ENCODE measurements at places on chromosomes 7 and 10.

GRCh38 chr10:36515319-36515718 lies 610.1 kb upstream of the ANKRD30A start:
- no peak for DNase-seq

- no peak for DNase-seq
These were observed 22.5 kb downstream of the ORC5 start for GRCh38 chr7:104185346-104185745.

DNA sequence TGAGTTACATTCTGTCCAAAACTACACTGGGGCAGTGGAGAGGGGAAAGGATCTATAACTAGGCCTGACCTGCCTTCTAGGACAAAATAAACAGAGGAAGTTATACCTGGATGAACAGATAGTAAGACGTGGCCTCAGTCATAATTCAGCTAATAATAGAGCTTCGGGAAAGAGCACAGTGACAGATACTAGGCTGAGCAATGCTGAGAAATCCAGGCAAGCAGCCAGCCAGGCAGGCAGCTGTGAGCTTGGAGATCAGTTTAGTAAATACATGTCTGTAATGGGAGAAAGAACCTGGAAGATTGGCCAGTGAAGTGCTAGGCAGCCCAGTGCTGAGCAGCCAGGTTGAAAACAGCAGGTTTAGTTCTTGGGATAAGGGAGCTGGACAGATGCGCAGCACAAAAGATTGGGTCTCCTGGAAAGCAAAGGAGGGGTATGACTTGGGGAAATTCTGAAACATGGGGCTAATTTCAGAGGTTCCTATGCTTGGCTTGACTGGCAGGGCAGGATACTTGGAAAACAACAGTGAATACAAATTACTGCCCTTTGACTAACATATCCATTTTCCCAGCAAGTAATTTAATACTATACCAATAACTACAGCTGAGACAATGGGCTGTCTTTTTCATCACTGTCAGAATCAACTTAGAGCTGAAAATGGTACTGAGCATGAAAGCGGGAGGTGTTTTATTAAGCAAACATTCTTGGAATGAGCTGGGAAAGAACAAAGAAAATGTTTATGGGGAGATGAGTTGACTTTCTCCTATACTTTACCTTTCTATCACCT lies 140.8 kb downstream of the DGKB start:
- no peak for DNase-seq

DNA sequence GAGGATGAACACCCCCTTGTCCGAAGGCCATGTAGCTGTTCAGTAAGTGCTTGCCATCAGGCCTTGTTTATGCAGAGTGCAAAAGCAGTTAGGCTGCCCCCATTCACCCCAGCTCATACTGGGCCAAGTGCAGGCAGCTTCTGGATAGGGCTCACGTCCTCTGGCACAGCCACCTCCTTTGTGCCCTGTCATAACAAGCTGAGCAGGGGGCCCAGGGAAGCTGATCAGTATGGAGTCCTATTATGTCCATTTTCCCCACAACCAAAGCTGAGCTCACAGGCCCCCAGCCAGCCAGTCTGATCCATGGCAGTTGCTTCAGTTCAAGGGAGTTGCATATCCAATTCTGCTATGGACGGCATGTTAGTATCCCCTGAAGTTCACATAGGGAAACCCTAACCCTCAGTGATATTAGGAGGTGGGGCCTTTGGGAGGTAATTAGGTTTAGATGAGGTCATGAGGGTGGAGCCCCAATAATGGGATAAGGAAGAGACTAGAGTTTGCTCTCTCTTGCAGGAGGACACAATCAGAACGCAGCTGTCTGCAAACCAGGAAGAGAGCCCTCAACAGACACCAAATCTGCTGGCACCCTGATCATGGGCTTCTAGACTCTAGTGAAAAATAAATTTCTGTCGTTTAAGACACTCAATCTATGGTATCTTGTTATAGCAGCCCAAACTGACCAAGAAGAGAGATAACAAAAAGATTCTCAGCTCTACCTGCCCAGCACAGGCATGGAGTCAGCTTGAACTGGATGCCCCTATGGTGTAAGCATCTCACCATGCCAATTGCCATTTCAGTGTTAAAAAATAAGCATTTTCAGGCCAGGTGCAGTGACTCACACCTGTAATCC lies 155.9 kb downstream of the FGFR2 start:
- no peak for DNase-seq

- DNase-seq: no peak
These were observed 44.7 kb downstream of the GRK5 start for GRCh38 chr10:119252051-119252465.

- DNase-seq: no peak
These were observed 232.3 kb downstream of the MAGI2 start for GRCh38 chr7:79221211-79221610.

DNA sequence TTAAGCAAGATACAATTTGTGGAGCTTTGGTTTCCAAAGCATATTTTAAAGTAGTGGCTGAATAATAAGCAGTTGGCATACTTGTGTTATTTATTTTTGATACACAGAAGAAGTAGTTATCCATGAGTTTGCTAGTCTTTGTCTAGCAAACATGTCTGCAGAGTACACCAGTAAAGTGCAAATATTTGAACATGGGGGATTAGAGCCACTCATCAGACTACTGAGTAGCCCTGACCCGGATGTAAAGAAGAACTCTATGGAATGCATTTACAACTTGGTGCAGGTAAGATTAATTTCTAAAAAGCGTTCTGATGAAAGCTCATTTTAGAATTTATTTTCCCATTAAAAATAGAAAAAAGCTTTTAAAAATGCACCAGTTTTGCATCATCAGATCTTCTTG lies 31.4 kb downstream of the ARMC3 start:
- no peak for DNase-seq

GRCh38 chr10:90304533-90304932 lies 553.3 kb downstream of the HTR7 start:
- DNase-seq: no peak

GRCh38 chr10:79022565-79023230 lies 46.1 kb upstream of the ZMIZ1 start:
- DNase-seq: no peak

- no peak for DNase-seq
These were observed 545.5 kb downstream of the TCERG1L start for GRCh38 chr10:130766071-130766470.

GRCh38 chr7:135978624-135979023 lies 1.5 kb upstream of the MTPN start:
- no peak for DNase-seq

DNA sequence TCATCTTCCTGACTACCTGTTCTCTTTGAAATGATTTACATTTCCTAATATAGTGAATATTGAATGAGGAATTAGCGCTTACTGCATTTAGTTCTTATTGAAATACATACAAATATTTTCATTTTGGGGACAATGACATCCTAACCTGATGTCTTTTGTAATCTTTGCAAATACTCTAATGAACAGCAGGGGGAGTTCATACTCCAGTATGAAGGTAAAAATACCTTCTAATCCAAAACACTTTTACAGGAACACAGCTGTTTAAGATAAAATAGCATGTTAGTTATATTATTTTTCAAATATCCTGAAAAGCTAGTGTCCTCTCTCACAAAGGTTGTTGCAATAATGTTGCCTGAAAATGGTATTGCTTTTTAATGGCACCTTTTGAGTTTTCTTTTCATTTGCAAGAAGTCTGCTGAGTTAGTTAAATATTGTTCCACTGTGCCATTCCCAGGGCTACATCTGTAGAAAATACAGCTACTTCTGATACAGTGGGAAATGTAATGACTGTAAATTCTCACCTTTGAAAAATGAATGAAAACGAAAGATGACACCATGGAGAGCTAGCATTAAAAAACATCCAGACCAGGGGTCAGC lies 400.0 kb downstream of the PHF14 start:
- no peak for DNase-seq

- no peak for DNase-seq
These were observed 19.8 kb upstream of the ZNF273 start for GRCh38 chr7:64883113-64883905.

DNA sequence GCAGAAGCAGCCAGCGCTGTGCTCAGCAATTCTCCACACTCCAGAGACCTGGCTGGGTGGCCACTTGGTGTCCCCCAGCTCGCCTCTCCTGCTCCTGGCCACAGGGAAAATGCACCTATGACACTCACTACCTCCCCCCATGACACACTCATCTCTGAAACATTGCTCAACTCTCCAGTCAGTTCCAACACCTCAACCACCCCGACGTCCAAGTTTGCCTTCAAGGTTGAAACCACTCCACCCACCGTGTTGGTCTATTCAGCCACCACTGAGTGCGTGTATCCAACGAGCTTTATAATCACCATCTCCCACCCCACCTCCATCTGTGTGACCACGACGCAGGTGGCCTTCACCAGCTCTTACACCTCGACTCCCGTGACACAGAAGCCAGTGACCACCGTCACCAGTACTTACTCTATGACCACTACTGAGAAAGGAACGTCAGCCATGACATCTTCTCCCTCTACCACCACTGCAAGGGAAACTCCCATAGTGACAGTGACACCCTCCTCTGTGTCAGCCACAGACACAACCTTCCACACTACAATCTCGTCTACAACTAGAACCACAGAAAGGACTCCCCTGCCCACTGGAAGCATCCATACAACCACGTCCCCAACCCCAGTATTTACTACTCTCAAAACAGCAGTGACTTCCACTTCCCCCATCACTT lies 2.7 kb downstream of the MUC3A start:
- no peak for DNase-seq

GRCh38 chr10:123614888-123615287 lies 51.3 kb upstream of the GPR26 start:
- peak; percentile 33 for DNase-seq

- no peak for DNase-seq
These were observed 933.8 kb downstream of the IPMK start for GRCh38 chr10:57333880-57334279.

GRCh38 chr10:37975401-37975991 lies 951 bp downstream of the ZNF25 start:
- no peak for DNase-seq

DNA sequence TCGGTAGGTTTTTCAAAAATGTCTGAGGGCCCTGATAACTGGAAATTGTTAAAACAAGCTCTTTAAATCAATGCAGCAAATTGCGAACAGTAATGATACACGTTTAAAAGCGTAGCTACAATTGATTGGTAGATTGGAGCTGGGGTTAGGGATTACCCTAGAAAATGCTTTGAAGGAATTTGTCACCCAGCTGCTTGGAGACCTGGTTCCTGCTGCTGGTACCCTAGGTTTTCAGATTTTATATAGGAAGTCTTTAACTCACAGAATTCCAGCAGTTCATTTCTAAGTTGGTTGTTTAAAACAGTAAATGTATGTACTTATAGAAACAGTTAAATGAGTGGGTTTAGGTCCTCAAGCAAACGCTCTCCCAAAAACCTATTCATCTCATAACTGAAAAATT lies 1.5 kb downstream of the HECTD2 start:
- DNase-seq: no peak

- DNase-seq: peak; percentile 46
These were observed 43.5 kb downstream of the YKT6 start for GRCh38 chr7:44244282-44244681.

GRCh38 chr10:30687698-30688213 lies 58.2 kb upstream of the LYZL2 start:
- DNase-seq: peak; percentile 83

DNA sequence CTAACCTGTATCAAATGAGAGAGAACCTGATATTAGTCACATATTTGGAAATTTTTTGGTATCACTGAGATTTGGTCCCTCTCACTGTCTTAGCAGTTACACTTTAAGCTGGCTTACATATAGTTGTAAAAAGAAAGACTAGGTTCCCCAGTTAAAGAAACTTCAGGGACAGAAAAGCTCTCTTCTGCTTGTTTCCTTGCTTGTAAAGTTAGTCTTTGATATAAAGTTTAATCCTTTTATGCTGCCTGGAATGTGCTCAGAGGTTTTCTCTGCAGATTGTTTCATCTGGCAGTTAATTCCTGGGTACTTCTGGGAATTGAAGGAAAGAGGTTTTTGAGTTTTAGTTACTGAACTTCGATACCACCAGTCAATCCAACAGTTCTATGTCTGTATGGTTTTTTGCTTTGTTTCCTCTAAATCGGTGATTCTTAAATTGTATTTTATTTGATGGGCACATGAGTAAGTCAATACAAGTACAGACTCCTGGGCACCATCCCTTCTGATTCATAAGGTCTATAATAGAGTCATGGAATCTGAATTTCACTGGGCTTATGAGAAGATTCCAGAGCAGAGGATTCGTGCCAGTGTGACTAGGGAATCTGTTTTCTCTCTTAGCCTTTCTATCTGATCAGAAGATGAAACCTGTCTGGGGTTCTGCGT lies 1080.9 kb upstream of the C7orf33 start:
- DNase-seq: no peak

DNA sequence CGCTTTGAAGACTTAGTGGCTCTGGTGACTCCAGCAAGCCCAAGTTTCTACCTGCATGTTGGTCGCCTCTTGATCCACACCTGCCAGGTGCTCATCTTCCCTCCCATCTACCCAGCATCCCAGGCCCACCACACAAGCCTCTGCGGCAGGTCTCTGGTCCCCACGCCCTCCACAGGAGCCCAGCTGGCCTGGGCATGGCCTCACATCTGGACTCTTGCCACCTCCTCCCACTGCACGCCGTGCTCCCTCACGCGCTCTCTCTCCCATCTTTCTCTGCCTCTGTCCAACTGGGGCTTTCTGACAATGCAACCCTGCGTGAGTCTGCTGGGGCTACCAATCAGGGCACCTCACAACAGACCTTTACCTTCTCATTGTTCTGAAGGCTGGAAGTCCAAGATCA lies 50.2 kb upstream of the FGFR2 start:
- DNase-seq: no peak

DNA sequence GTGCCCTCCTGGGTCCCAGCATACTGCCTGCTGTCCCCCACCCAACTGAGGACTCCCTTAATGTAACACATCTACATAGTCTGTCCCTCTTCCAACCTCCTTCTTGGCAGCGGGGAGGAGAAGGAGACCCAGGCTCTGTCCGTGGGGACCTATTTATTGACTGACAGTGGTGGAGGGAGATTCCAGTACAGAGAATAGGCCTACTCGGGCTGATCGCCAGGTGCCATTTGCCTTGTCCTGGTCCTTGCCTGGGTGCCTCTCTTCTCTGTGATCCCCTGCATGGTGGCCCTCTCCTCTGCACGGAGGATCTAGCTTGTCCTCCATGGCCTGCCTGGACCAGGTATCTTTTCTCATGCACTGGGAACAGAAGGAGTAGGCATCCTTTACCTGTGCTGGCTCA lies 17.0 kb downstream of the GHRHR start:
- no peak for DNase-seq

GRCh38 chr7:144908324-144908723 lies 72.5 kb upstream of the TPK1 start:
- no peak for DNase-seq

DNA sequence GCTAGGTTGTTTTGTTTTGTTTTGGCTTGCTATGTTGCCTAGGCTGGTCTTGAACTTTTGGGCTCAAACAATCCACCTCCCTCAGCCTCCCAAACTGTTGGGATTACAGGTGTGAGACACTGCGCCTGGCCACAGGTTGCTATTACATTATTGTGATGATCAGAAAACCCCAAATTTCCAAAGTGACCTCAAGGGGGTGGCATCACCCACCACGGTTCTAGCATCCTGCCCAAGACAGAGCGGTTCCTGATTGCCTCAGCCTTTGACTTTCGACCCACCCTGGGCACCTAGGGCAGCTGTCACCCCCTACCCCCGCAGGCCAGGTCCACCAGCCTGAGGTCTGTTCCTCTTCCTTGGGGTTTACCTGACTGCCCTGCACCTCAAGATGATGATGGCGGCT lies 28.4 kb downstream of the SBDS start:
- DNase-seq: no peak
